ENCODE measurements at places on chromosomes 13 and 19.

GRCh38 chr13:55263045-55263444, 1877.7 kb upstream of the PRR20A start:
- no peak for DNase-seq

DNA sequence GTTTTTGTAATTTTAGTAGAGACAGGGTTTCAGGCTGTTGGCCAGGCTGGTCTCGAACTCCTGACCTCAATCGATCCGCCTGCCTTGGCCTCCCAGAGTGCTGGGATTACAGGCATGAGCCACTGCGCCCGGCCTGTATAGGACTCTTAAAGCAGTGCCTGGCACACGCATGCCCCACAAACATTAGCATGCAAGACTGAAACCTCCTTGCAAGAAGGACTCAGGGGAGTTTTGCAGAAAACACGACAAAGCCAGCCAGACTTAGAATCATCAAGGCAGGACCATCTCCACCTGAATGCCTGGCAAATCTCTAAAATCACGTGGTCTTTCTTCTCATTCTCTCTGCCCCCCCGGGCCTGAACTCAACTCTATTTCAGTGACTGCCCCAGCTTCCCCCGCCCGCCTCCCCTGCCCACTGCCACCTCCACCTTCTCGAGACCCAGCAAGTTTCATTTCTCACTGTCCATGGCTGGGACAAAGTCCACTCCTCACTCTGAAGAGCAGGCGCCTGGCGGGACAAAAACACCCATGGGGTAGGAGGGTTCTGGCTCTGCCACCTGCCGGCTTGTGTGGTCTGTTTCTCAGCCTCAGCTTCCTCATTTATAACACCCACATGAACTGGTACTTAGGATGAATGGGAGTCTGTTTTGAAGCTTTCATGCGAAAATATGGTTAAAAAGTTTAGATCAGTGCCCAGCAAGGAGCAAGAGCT, 2.4 kb downstream of the TICAM1 start:
- no peak for DNase-seq

DNA sequence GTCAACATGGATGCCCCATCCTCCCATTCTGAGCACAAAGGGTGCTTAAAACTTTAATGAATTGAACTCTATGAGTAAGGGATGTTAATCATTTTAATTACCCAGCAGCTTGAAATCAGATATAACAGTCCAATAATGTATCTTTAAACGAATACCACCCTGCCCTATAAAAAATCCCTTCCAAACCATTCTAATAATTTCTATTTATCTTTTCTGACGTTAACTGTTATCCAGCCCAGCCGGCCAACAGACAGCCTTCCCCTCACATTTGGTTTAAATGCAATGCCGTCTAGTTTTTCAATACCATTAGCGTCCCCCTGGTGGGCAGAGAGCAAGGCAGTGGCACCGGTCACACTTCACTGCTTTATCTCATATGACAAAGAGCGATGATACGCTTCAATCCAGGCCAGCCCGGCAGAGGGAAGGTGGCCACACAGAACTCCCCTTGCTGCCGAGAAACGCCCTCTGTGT, 402.2 kb upstream of the ZNF507 start:
- DNase-seq, result no peak

DNA sequence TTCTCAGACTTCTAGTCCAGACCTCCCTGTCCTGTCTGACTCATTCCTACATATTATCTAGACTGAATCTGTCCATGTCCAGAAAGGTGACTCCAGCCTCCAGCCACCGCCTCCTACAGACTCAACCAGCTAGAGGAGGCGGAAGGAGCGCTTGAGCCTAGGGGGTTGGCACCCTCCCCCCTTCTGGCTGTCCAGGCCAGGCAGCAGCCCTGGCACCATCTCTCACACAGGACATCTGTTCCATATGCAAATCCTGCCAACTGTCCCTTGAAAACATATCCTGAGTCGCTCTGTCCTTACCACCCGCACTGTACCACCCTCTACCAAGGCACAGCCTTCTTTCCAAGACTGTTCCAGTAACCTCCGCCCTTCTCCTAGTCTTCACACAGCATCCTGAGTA, 150.7 kb upstream of the WASF3 start:
- DNase-seq, result no peak

- DNase-seq, result no peak
Measured at GRCh38 chr19:14479975-14480699, 5.0 kb upstream of the PTGER1 start.

DNA sequence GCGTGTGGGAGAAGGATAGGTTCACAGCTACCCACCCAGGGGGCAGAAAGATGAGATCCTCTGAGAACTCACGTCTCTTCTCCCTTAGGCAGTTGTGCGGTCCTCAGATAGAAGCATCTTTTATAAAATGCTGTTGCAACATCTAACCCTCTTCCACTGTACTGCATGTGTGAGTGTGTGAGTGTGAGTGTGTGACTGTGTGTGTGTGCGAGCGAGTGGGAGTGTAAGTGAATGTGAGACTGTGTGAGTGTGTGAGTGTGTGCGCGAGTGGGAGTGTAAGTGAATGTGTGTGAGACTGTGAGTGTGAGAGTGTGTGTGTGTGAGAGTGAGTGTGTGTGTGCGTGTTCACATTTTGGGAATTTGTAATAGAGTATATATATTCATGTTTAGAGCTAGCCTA, 55.6 kb upstream of the F7 start:
- DNase-seq, result no peak

- no peak for DNase-seq
Measured at GRCh38 chr13:69970520-69970919, 137.1 kb upstream of the ATXN8OS start.

- DNase-seq, result no peak
Measured at GRCh38 chr19:57004418-57004817, 115.4 kb upstream of the USP29 start.

- DNase-seq, result no peak
Measured at GRCh38 chr13:22055259-22055658, 384.4 kb downstream of the FGF9 start.

DNA sequence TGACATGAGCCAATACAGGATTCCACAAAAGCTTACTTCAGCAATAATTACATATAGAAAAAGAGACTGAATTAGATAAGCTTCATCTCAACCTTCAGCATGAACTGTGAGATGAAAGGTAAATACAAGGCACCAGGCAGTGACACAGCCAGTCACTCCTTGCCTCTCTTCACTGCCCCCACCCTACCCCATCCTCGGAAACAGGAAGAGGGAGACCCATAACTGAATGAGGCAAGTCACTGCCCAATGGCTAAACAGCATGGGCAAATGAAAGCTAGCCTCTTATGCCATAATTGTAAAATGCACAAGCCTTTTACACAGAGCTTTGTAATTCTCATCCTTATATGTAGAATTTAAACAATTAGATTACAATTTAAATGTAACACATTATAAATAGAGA, 1.7 kb downstream of the ZNF160 start:
- no peak for DNase-seq

- no peak for DNase-seq
Measured at GRCh38 chr13:103525530-103525929, 459.3 kb upstream of the SLC10A2 start.

GRCh38 chr19:31301306-31301980, 47.8 kb downstream of the TSHZ3 start:
- no peak for DNase-seq

DNA sequence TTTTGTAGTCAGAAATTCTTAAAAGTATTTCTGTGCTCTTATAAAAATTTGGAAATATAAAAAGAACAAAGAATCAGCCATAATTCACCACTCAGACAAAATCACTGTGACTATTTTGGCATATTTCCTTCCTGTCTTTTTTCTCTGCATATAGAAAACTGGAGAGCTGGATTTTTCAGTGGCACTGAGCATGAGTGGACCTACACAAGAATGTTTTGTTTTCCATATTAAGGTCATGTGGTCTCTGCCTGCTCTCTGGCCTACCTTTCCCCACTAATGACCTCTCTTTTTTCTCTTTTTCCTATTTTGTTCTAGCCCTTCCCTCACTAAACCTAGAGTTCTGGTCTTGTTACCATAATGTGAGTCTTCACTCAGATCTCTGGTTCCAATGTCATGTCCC, 17.6 kb upstream of the USP12 start:
- no peak for DNase-seq

DNA sequence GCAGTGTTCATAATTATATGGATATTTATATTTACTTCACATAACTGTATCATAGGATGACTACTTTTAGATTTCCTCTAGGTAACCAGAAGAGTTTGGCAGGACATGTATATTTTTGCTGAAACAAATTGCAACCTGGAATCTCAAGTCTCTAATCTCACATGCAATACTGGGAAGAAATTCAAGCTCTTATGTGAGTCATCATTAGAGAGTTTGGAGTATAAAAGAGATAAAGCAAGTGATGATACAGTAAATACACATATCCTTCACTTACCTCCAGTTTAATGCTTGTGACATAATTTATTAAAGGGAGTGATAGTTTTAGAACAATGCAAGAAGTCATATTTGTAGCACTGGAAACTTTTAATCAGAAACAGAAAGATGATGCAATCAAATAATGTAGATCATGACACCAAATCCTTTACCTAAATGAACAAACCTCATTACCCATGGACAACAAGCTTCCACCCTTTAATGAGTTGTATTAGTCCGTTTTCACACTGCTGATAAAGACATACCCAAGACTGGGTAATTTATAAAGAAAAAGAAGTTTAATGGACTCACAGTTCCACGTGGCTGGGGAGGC, 15.8 kb upstream of the OR7A17 start:
- no peak for DNase-seq

GRCh38 chr19:50315773-50316448, 13.3 kb downstream of the KCNC3 start:
- DNase-seq, result no peak

DNA sequence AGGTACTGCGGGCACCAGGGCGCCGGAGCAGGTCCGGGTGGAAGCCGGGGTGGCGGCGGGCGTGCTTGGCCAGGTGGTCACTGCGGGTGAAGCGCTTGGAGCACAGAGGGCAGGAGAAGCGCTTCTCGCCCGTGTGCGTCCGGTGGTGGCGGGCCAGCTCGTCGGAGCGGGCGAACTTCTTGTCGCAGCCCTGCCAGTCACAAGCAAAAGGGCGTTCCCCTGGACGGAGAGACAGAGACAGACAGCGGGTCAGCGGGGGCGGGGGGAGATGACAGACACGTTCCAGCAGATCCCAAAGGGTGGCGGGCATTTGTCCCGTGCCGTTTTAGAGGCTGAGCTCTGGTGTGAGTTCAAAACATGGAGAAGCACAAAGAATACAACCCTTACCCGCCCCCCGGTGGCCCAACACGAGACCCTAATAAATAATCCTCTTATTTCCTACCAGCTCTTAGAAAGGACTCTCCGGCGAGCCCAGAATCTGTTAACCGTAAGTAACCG, 6.3 kb upstream of the REXO1 start:
- no peak for DNase-seq

Data from NCI-H187 (cell line).